Left colon (tissue), 2 donors: ENCODE measurements at places on chromosomes 3 and 15. TPM values are rescaled to one million over a fixed set of nuclear protein-coding genes. Genes with fewer than 3 reads are reported as not detected.

DNA sequence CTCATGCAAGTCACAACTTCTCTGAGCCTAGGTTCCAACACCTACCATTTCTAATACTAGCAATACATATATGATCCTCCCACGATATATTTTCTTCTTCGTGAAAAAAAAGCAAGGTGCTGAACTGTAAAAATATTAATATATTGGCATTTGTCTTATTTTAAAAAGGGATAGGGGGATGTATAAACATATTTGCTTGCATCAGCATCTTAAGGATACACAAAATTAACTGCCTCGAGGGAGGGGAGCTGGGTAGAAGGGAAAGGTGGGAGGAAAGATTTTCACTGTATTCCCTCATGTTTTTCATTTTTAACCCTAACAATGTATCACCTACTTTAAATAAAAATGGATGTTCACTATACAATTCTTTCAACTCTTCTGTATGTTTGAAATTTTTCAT, 1.3 kb downstream of the HACD2 start:
- no peak for DNase-seq

GRCh38 chr3:193560870-193561269, 6.2 kb upstream of the ATP13A4 start:
- DNase-seq = no peak

GRCh38 chr3:185983495-185984141, 45.8 kb upstream of the TRA2B start:
- DNase-seq = peak; percentile 73

NAA50 gene
- 96.0 TPM for total RNA-seq

MORC1 gene
- not detected for total RNA-seq

DNAJC17 gene
- 36.9 TPM for total RNA-seq

CHST13 gene
- total RNA-seq = 1.8 TPM

CHRNA7 gene
- total RNA-seq = 11.8 TPM
